Right ventricle myocardium superior (tissue), 1 donor: ENCODE measurements at places on chromosomes 2 and 18.
A peak's percentile ranks its signal among the peaks of the same experiment; 100 is the strongest.

- DNase-seq: no peak
These were observed 612.4 kb downstream of the NYAP2 start for GRCh38 chr2:226011716-226012450.

DNA sequence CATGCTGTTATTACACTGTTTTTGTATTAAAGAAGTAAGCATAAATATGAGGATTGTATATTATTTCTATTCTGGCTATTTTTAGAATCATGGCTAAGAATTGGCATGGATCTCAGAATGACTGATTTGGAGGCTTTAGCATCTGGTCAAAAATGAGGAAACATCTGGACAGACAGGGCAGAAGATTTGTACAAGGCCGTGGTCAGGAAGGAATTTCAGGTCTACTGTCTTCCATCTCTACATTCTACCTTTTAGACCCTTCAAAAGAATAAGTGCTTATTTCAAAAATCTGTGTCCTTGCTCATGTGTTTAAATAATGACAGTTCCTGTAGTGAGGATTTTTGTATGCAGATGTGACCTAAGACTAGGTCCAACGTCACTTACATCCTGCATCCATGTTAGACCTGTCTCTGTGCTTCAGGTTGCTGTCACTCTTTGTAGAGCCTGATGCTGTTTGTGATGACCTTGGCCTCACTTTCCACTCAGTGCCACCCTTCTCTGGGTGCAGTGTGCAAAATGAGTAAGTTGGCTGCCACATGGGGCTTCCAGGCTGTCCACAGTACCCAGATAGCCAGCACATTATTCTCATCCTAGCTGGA, 54.7 kb upstream of the B3GNT2 start:
- DNase-seq: no peak

DNA sequence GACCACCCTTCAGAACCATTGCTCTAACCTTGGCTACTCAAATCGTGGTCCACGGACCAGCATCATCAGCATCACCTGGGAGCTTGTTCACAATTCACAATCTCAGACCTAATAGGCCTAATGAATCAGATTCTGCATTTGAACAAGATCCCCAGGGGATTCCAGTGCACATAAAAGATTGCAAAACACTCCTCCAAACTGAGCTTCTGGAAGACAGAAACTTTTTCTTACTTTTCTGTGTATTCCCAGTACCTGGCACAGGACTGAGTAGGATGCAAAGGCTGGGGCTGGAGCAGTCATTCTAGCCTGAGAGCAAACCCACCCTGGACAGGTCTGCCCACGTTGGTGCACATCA, 115.1 kb upstream of the COPS8 start:
- no peak for DNase-seq

- DNase-seq: no peak
These were observed 9.0 kb downstream of the DCDC2C start for GRCh38 chr2:3712424-3712823.

DNA sequence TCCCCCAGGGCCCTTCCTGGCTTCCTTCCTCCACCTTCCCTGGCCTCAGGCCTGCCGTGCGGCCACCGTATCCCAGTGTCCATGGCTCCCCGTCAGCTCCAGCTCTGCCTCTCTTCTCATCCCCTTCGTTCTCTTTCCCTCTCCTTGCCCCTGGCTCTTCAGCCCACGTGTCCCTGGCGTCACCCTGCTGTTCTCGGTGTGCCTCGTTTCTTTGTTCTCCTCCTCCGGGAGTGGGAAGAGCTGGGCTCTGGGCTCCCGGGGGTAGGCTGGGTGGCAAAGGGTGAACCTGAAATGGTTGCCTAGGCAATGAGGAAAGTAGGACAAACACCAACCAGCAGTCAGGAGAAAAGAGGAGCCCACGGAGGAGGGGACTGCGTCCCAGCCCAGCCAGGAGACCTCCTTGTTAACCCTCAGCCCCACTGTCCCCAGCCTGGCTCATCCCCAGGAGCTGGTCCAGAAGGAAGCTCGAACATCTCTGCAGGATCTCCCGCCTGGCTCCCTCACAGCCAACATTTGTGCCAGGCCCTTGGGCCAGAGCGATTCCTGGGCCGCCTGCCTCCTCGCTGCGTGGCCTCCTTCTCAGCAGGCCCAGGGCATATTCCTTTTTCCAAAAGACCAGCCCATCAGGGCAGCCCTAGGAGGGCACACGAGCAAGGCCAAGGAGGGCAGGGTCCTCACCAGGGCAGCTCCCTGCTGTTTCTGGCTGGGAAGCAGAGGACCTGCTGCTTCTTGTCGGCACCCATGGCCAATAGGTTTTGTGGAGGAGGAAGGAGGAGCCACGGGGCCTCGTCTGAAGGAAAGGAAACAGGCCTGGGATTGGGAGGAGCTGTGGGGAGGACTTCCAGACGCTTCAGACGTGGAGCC, 30.9 kb upstream of the DNMT3A start:
- no peak for DNase-seq

DNA sequence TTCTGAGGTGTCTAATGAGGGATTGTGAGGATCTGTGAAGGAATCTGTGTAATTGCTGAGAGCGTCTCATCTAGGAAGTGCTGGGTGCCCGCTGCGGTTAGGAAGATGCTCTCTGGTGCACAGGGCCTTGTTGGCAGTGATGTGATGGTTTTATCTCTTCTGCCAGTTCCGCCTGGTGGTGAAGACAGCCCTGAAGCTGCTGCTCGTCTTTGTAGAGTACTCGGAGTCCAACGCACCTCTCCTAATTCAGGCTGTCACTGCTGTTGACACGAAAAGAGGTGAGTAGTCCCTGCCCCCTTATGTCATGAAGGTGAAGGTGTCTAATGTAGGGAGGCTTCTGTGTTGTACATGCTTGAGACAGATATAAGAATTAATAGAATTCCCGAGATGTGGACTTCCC, 234.2 kb downstream of the TPGS2 start:
- no peak for DNase-seq

- peak; percentile 80 for DNase-seq
These were observed 909 bp downstream of the TMEM87B start for GRCh38 chr2:112055730-112056625.

DNA sequence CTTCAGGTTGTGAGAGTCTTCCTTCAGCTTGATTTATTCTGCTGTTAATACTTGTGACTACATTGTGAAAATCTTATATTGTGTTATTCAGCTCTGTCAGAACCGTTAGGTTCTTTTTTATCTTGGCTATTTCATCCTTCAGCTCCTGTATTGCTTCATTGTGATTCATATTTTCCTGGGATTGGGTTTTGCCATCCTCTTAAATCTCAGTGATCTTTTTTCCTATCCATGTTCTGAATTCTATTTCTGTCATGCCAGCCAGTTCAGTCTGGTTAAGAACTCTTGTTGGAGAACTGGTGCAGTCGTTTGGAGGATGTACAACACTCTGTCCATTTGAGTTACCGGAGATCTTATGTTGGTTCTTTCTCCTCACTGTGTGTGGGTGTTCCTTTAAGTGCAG, 19.1 kb downstream of the MSTN start:
- DNase-seq: no peak

DNA sequence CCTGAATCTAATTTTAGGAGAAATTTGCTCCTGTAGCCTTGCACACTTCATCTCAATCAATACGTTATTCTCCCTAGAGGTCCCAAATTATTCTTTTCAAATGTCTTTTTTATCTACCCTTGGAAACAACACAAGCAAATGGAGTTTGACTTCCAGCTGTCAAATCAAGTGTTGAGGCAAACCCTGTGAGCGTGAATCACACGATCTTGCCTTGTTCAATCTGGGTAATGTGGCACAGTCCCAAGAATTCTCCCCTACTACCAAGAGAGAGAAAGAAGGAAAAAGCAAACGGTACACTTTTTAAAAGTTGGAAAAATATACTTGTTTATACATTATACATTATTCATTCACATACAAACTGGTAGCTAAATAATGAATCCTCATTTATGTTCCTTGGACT, 2035.3 kb upstream of the CELF4 start:
- no peak for DNase-seq

GRCh38 chr18:68431111-68431921, 283.6 kb downstream of the TMX3 start:
- DNase-seq: no peak

GRCh38 chr2:127174136-127174535, 46.0 kb downstream of the CYP27C1 start:
- no peak for DNase-seq

DNA sequence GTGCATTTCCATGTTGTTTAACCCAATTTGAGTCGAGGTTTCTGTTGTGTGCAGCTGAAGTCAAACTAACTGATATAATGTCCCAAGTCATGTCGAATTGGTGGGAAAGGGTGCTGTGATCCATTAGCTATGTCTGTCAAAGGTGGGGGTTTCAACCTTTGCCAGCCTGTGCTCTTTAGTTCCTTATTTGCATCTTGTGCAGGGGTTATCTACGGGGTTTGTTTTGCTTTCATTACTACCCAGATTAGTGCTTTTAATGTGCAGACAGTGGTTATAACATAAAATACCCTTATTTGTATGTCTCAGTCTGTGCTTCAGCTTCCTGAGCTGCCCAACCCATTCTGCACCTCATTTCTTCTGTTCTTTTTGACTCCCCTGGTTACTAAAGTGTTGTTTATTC, 271.9 kb upstream of the CXCR4 start:
- DNase-seq: no peak

- no peak for DNase-seq
These were observed 15.2 kb downstream of the LANCL1 start for GRCh38 chr2:210461401-210461800.

- no peak for DNase-seq
These were observed 11.5 kb upstream of the SLC4A3 start for GRCh38 chr2:219615894-219616293.

- DNase-seq: no peak
These were observed 231.1 kb downstream of the SETBP1 start for GRCh38 chr18:44911773-44912172.

DNA sequence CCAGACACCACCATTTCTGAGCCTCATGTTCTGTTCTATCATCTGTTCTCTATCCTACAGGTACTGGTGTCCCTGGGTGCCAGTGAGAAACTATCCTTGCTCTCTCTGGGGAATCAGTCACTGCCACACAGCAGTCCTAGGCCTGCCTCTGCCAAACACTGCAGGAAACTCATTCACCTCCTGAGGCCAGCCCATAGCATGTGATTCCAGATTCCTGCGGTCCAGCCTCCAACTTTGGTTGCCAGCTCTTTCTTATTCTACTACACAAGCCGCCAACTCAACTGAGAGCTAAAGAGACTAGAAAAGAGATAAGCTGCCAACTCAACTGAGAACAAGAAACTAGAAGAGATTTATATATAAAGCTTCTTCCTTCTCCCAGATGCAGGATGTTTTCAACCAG, 8.8 kb upstream of the TTLL4 start:
- DNase-seq: no peak

DNA sequence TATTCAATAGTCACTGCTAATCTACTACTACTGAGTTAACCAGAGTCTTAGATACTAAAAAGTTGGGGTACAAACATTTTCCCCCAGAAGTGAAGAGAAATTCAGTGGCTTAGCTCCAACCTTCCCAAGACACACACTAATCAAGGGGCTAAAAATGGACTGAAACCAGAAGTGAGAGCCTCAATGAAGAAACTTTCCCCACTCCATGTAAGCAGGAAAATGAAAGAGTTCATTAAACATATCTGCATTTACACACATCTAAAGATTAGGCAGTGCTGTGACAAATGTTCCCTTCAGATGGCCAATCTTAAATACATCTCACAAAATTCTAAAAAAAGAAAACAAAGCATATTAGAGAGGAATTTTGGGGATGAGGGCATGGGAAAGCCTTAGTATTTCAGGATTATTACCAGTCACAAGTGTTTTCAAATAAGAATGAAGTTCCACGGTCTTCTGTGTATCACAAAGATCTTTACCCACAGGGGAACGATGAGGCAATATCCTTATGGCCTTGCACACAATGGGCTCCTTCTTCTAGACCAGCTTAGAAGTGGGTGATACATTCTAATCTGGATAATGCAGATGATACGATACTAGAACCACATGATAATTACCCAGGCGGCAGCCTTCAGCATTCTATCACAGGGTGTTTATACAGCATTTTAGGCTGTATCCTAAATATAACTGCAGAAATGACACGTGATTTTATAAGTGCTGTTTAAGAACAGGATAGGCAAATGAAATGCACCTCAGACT, 17.1 kb downstream of the ANKRD44 start:
- no peak for DNase-seq

DNA sequence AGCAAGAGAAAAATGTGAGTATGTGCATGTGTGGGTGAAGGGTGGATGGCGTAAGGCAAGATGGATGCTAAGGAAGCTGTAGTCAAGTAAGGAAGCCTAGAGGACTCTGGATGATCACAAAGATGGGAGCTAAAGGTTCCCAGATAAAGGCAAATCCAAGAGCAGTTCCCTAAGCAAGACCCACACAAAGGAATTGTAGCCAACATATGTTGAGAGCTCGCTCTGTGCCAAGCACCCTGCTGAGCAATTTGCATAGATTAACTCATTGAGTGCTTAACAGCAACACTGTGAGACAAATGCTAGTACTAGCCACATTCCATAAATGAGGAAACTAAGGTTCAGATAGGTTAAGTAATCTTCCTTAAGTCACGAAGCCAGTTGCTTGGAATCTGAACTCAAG, 132.6 kb downstream of the C1D start:
- DNase-seq: no peak

DNA sequence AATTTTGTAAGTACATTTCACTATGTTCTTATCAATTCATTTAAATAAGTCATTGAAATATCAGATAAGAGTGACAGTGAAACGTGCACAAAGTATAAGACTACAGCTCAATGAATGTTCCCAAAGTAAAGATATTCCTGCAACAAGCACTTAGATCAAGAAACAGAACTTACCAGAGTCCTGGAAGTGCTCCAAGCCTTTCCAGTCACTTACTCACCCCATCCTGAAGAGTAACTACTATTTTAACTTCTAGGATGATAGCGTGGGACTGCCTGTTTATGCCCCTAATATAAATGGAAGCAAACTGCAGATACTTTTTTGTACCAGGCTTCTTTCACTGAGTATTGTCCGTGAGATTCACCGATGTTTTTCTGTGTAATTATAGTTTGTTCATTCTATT, 768.9 kb downstream of the SLC4A3 start:
- no peak for DNase-seq

GRCh38 chr18:38494065-38494464, 928.5 kb upstream of the CELF4 start:
- DNase-seq: no peak

DNA sequence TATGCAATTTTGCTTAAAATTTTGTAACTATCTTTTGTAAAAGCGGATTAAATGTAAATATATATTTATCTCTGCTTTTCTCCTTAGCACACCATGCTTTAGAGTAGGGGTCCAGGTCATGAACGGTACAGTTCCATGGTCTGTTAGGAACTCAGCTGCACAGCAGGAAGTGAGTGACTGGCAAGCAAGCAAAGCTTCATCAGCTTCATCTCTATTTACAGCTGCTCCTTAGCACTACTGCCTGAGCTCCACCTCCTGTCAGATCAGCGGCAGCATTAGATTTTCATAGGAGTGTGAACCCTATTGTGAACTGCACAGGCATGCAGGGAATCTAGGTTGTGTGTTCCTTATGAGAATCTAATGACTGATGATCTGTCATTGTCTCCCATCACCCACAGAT, 959.0 kb upstream of the SLC39A10 start:
- no peak for DNase-seq
